ENCODE measurements at places on chromosomes 5 and 9.

DNA sequence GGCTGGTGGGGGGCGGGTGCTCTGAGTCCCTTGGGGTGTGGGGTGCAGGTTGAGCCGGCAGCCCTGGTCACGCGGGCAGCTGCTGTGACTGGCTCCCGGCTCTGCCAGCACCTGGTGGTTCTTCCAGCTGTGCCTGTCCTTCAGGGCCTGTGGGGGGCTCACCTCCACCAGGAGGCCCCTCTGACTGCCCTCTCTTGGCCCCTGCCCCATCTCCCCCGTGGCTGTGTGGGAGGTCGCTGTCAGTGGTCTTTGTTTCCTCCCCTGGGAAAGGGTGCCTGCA lies 3.3 kb downstream of the RXRA start:
- DNase-seq, result no peak

DNA sequence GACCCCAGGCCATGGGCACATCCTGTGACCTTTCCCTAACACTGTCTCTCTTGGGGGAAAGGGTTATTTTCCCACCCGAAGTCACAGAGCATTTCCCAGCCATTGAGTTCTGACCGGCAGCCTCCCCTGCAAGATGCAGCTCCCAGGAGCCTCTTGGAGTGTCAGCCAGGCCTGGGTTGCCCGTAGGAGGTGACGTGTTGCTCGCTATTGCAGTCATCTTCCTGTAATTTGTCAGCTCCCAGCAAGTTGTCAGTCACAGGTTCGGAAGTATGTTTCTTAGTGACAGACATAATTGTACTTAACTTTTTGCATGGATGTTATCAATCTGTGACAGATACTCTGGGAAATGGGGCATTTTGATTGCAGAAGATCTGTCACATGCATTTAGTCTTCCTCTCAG lies 74.5 kb downstream of the MVB12B start:
- no peak for DNase-seq

DNA sequence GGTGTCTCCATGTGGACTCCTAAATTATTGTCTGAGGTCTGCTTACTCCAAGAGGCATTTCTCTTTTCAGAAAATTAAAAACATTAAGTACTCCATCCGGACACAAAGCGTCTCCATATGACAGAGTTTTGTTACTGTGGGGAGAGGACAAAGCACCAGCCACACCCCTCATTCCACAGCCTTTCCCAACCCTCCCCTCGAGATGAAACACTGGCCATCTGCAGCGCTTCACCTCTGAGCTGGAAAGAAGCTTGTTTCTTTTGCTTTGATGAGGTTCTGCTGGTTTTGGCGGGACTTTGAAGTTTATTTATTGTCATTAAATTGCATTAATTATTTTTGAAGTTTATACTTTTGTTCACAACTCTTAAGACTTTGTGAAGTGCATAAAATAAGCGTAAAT lies 27.6 kb upstream of the NKD2 start:
- DNase-seq, result no peak

DNA sequence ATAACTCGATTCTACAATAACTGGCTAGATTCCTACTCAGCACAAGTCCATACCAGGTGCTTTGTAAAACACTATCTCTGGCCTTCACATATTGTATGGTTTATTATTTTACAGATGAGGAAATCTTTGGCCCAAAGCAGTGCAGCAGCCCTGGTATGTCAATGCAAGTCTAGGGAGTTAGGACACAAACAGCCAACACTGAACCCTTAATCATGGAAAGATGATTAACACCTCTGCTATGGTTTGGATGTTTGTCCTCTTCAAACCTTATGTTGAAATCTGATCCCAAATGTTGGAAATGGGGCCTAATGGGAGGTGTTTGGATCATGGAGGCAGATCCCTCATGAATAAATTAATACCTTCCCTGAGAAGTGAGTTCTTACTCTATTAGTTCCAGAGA lies 76.6 kb downstream of the MAPKAP1 start:
- DNase-seq, result no peak

DNA sequence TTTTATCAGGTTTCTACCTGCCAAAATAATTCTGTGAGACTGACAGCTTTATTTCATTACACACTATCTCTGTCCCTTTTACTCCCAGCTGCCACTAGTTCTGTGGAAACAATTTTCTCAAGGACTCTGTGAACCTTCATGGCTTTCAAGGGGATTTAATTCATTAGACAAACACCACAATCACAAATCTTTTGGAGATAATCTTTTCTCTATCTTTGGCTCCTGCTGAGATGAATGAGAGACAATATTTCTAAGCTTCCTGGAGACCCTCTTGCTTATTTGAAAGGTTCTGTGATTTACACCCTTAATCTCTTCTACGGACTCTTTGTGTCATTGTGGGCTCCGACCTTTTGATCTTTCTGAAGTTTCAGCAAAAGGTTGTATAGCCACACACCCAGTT lies 222.6 kb downstream of the PRDM9 start:
- no peak for DNase-seq

GRCh38 chr5:53481159-53481886 lies 894 bp downstream of the FST start:
- no peak for DNase-seq

DNA sequence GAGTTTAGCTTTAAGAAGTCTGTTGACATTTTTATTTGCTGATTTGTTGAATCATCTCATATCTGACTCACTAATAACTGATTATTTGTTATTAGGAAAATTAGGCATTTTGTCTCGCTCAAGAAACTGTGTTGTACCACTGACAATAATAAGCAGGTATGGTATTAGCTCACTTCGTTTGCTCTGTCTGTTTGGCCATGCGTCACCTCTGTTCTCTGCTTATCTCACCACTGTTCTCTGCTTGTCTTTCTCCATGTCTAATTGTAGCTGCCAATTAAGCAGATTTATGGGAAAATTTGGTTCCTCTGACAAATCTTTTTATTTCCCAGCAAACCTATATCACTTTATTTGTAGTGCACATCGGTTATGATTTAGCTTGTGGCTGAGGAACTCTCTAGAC lies 138.9 kb downstream of the WDR41 start:
- DNase-seq, result no peak

DNA sequence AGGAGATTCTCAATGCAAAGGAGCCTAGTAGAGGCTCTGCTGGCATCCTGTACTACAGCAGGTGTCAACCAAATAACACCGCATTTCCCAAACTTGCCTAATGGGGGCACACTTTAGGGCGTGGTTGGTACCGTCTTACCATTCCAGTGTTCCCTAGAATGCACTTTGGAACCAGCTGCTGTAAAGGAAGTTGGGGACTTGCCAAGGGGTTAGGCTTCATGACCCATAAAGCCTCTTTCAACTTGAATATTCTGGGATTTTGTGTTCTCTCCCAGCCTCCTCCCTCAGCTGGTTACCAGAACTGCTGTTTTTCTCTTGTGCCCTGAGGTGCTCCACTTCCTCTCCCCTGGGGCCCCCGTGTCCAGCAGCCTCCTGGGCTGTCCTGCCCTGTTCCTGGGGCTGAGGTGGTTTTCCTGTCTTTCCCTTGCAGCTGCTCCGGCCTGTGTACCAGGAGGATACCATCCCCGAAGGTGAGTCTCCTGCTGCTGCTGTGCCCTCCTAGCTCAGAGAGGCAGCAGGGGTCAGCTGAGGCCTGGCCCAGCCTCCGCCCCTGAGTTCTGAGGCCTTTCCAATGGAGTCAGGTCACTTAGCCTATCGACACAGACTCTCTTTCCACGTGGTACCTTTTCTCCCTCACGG lies 44.7 kb downstream of the RGS3 start:
- DNase-seq, result no peak

DNA sequence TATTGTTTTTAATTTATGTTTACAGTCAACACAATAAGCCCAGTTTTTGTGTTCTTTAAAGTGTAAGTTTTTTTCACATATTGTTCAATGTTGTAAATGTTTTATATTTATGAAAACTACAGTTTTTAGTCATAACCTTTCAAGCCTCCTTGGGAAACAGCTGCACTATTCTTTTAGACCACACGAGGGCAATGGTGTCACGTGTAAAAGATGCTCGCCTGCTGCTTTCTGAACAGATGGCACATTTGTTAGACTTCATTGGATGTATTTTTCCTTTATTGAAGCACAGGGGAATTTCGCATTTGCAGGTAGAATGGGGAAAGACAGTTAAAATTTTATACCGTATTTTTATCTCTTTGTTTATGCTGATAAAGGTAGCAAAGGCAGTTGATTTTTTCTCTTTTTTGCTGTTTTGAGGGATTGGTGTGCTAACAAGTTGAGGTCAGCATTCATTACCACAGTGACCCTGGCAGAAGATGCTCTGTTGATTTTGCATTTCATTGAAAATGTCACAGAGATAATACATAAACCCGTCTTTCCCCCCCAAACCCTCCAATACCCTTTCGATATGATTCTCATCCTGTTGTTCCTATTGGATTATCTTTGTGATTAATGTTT lies 59.0 kb downstream of the MAT2B start:
- peak; percentile 33 for DNase-seq

DNA sequence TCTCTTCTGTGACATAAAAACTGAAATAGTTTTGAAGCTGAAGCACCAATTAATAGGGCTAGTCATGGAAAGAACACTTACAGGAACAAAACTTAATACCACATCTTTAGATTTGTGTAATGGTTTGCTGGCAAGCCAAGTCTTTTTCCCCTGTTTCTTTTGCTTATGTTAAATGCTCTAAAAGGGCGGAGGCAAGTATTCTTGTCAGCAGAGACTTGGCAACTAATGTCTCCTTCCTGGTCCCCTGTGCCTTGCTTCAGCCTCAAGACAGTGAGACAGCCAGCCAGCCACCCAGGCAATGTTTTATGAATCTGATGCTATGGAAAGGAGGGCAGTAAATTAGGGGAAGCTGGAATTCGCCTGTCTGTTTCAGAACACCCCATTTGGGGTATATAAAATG lies 45.7 kb downstream of the PRRC1 start:
- no peak for DNase-seq

DNA sequence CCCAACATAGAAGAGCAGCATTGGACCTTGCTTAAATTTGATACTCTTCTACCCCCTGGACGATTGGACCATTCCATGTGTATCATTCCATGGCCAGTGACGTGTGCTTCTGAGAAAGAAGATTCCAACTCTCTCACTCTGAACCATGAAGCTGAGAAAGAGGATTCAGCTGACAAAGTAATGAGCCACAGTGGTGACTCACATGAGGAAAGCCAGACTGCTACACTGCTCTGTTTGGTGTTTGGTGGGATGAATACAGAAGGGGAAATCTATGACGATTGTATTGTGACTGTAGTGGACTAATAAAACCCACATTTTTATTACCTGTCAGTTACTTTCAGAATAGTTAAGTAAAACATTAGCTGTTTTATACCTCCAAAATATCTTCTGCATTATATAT lies 7.5 kb downstream of the HSPA5 start:
- no peak for DNase-seq

GRCh38 chr5:149851211-149851610 lies 93.4 kb downstream of the PDE6A start:
- no peak for DNase-seq

DNA sequence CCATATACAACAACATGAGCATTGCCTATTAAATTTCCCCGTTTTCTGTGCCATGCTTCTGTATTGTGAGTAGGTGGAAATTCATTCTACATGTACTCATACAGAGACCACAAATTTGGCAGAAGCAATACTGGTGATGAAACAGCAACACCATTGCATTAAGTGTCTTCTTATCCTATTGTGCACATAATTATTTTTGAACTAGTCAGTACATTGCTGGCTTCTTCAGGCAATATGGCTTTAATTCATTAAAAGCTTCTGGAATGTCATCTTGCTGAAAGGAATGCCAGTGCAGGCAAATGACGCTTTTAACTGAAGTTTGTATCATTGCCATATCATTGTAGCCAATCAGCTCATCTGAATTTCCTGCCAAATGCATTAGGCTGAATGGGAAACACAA lies 82.6 kb downstream of the KIAA1958 start:
- no peak for DNase-seq

- no peak for DNase-seq
Observed at GRCh38 chr9:120310035-120310434, 269.9 kb downstream of the CDK5RAP2 start.

DNA sequence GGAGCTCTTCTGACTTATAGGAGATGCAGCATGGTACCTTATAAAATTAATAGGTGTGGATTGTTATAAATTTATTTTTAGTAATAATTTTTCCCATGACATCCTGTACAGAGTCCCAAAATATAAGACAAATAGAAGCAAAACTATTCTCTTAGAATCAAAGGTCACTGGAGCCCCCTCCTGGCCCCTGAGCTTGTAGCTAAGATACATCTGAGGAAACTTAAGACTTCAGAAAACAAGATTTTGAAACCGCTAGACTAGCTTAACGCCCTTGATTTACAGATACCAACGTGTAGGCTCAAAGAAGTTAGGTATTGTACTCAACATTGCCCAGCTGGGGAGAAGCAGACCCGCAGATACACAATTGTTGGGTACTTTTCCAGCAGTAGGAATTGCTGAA lies 45.7 kb upstream of the KCNN2 start:
- no peak for DNase-seq

DNA sequence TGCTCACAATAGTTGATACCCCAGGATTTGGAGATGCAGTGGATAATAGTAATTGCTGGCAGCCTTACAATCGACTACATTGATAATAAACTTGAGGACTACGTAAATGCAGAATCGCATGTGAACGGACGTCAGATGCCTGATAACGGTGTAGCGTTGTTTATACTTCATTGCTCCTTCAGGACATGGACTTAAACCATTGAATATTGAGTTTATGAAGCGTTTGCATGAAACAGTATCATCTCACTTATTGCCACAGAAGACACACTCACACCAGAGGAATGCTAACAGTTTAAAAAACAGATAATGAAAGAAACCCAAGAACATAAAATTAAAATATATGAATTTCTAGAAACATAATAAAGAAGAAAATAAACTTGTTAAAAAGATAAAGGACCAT lies 101.6 kb downstream of the GABBR2 start:
- no peak for DNase-seq

DNA sequence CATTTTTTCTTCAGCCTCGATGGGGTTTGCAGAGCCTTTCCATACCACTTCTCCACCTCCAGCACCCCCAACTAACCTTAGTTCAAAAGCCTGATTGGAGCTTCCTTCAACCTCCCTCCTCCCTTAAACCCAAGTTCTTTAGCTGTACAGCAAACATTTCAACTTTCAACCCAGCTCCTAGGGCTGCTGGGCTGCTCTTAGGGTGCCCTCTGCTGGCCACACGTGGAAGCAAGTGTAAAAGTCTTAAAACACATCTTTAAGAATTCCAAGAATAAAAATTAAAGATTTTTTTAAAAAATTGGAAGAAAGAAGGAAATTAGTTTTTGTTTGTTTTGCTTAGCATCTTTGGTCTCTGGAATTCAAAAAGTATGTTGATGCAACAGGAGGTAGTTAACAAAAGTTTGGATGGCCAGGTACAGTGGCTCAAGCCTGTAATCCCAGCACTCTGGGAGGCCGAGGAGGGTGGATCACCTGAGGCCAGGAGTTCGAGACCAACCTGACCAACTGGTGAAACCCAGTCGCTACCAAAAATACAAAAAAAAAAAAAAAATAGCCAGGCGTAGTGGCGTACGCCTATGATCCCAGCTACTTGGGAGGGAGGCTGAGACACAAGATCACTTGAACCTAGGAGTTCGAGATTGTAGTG lies 15.5 kb upstream of the HSD17B3 start:
- peak; percentile 39 for DNase-seq

All from stimulated activated CD4-positive, alpha-beta T cell treated with anti-CD3 and anti-CD28 coated beads, Interleukin-1b, Interleukin-23, amount 100 ng/mL, for 4 hours (primary cell).